ENCODE measurements at places on chromosomes 5 and 9.

DNA sequence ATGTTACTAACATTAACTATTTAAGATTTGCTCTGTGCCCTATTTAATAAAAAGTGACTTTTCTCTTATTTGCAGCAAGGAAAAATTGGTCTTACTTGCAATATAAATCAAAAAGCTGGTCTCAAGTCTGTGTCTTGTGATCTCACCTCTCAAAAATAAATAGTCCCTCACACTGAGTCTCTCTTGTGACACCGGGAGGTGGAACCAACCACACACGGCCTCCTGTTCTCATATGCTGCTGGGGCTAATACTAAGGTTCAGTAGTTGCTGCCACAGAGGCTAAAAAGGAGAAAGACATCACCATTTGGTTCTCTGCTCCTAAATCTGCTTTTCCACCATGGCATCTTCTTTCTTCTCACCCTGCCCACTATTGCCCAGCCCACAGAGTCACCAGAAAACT, 175.8 kb upstream of the FTMT start:
- DNase-seq: no peak

DNA sequence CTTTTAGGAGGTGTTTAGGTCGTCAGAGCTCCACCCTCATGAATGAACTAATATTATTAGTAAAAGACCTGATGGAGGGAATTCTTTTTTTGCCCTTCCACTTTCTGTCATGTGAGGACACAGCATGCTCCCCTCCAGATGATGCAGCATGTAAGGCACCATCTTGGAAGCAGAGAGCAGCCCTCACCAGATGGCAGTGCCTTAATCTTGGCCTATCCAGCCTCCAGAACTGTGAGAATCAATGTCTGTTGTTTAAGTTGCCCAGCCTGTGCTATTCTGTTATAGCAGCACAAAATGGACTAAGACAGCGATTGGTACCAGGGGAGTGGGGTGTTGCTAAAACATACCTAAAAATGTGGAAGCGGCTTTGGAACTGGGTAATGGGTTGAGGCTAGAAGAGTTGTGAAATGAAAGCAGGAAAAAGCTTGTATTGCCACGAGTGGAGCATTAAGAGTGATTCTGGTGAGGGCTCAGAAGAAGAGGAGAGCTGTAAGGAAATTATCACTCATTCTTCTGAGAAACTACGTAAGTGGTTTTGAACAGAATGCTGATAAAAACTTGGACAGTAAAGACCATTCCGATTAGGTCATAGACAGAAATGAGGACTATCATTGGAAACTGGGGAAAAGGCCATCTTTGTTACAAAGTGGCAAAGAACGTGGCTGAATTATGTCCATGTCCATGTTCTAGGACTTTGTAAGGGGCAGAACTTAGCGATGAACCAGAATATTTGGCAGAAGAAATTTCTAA, 28.6 kb downstream of the PTPDC1 start:
- no peak for DNase-seq

GRCh38 chr9:136886610-136887597, 588 bp downstream of the TRAF2 start:
- DNase-seq: no peak

DNA sequence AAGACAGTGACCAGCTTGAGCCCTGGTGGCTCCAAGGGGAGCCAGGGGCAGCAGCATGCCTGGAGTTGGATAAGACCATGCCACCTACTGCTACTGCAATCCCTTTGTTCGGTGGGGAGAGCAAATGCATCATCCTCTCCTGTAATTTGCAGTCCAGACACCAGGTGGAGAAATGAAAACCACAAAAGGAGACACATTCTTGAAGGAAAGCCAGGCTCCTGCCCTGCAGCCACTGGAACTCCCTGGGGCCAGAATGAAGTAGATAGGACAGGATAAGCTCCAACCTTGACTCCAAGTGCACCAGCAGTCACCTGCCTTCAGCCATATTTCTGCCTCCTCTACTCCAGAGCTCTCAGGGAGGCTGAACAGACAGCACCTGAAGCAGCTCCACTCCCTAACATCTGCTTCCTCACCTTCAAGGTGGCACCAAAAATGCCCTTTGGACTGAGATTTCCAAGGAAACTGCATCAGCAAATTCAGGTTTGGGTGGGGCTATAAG, 65.1 kb upstream of the IQGAP2 start:
- DNase-seq: peak; percentile 80

GRCh38 chr5:132612846-132613245, 45.1 kb upstream of the IL13 start:
- no peak for DNase-seq
